ENCODE measurements at places on chromosomes 7 and 10.

DNA sequence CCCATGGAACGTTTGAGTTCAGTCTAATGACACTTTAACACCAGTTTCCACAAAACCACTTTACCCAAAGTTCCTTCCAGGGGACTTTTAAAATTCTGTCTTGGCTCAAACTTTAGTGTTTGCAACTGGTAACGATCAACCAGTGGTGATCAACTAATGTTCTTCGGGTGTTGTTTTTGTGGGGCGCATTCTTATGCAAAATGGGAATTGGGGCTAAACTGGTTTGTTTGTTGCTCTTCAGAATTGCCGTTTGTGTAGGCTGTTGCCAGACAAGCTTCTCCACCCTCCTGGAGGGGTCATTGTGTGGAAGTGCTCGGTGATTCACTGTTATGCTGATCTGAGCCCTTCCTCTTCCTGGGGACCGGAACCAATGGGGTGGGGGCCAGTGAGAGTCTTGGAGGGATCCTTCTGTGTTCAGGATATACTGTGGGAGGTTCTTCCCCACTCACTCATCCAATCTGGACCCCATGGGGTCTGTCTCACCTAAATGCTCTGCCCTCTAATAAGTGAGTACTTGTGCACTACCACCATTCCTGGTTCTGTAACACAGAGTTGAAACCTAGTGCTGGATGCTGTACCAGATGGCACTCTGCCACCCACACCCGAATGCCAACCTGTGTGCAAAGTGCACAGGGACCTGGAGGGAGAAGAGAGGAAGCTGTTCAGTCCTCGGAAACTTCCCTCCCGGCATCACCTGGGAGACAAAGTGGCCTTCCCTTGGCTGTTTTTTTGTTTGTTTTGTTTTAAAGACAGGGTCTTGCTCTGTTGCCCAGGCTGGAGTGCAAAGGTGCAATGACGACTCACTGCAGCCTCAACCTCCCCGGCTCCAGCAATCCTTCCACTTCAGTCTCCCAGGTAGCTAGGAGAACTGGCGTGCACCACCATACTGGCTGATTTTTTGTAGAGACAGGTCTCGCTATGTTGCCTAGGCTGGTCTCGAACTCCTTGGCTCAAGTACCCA is 2.1 kb downstream of the NFE2L3 start:
- no peak for DNase-seq

DNA sequence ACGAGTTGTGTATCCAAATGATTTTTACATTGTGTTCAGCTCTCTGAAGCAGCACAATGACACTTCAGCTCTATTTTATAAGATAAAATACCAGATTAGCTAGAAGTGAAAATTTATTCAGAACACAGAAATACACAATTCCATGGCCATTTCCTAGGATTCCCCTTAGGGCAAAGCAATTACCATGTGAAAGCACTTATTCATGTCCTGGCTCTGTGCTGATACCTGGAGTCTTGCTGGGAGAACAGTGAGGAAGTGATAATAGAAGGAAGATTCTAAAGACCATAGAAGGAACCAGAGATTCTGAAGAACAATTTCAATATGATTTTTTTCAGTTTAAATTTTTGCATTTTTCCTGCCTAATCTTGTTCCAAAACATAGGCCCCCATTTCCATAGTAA is 657.4 kb upstream of the ZWINT start:
- no peak for DNase-seq

DNA sequence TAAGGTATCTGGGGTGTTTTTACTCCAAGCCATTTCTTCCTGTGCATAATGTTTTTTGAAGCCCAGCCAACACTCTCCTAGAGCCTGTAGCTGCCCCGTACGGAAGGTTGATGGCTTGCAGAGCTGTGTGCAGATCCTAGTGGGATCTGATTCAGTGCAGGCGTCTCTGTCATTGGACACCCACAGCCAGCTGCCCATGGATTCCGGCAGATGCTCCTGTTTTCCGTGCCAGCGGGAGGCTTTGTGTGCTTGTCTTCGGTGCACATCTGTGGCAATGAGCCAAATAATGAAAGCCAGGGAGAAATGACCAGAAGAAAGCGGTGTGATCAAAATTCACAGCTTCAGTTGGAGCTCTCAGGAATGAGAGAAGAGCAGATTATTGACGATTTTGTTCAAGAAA is 426.4 kb downstream of the TYW1 start:
- DNase-seq = peak; percentile 84

DNA sequence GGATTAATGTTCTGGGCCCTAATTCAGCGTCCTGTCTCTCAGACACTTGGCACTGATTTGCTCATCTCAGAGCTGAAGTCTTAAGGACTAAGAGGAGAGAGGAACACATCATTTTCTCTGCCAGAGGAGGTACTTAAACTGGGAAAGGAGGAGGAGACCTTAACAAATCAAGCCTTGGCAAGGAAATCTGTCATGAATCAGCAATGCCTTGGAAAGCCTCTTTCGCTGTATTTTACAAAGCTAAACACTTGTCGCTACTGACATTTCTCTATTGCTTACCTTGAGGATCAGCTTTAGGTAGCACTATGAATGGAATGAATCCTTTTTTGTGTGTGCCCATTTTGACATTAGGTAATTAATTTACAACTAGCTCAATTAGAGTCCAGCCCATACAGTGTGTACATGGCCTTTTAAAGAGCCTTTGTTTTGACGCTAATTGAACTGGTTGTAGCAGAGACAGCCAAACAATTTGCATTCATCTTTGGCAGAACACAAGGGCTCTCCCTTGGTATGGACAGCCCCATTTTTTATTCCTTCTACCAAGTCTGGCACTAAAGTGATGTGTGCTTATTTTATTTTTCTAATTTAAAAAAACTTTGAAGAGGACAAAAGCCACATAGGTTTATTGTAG is 37.4 kb downstream of the AUTS2 start:
- no peak for DNase-seq

GRCh38 chr7:69534461-69535041 is 63.7 kb upstream of the AUTS2 start:
- no peak for DNase-seq

DNA sequence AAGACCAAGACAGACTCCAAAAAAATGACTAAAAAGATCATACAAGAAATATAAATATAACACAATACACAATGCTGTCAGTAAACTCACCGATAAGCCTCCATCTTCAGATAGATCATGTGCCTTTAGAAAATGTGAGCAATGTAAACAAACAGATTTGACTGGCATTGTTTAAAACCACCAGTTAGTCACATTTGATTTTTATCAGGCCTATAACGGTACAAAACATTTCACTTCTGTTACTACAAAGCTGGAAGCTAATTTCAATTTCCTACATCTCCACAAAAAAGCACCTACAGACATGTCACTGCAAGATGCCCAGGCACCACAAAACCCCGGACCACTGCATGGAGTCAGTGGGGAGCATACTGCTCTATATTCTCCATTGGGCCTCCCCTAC is 18.9 kb downstream of the SGMS1 start:
- DNase-seq = no peak

DNA sequence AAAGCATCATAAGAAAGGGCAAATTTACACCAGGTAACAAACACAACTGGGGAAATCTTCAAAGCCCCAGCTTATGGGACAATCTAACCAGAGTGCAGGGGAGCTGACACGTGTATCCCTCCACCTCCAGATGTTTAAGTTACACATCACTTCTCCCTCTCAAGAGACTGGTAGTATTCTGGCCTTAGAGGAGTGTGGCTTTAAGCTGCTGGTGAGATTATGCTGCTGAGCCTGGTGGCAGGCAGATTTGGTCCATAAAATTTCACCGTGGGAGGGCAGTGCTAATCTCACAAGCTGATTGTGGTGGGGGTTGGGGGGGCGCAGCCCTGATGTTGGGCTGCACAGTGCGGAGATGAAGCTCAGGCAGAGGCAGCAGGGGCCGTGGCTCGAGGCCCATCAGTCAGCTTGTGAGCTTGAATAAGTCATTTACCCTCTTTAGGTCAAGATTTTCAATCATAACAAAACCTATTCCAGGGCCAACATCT is 431.0 kb upstream of the GALNT17 start:
- DNase-seq = no peak

Measured in posterior cingulate gyrus (tissue), 11 donors.